ENCODE measurements at places on chromosomes 16 and 17. TPM values are rescaled to one million over a fixed set of nuclear protein-coding genes. Genes with fewer than 3 reads are reported as not detected.

GRCh38 chr16:17318238-17318637, 152.5 kb downstream of the XYLT1 start:
- DNase-seq: no peak

SPATA32 gene
- not detected for polyA plus RNA-seq

GRCh38 chr16:88703486-88704309, 2.5 kb downstream of the RNF166 start:
- peak; percentile 41 for DNase-seq

DNA sequence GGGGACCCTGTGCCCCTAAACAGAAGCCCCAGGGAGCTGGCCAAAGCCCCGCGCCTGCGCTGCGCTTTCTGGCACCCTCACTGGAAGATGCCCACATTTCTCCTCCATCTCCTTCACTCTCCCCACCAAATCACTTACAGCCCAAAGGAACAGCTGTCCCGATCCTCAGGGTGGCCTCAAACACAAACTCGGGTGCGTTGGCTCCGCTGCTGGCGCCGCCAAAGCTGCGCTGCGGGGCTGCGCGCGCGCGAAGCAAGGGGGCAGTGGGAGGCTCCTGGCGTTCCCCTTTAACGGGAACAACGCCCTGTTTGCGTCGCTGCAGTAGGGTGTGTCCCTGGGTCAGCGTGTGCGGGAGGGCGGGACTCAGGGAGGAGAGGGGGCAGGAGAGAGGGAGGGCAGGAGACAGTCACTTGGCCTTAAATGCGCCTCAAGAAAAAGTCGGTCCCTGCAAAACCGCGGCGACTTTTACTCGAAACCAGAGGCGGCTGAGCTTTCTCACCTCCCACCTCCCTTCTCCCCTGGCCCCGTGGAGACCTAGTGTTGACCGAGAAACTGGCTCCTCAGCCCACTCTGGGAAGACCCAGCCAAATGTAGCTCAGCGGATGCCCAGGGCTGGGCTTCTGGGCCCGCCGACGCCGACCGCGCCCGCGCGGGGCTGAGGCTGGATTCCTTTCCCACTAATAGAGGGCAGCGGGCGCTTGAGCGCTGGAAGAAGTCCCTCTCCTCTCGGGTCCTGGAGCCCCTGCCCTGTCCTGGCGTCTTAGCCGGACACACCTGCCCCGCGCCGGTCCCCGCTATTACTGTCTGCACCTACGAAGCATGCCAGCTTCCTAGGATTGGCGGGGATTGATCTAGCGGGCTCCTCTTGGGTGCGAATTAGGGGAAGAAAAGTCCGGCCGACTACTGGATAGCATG, 2.6 kb downstream of the PMP22 start:
- DNase-seq: peak; percentile 97

GRCh38 chr17:82519971-82520903, 705 bp downstream of the FOXK2 start:
- DNase-seq: peak; percentile 34

GRCh38 chr17:32610943-32611342, 124.2 kb downstream of the CDK5R1 start:
- no peak for DNase-seq

GRCh38 chr17:63974594-63975192, 2.0 kb upstream of the SCN4A start:
- DNase-seq: no peak

DNA sequence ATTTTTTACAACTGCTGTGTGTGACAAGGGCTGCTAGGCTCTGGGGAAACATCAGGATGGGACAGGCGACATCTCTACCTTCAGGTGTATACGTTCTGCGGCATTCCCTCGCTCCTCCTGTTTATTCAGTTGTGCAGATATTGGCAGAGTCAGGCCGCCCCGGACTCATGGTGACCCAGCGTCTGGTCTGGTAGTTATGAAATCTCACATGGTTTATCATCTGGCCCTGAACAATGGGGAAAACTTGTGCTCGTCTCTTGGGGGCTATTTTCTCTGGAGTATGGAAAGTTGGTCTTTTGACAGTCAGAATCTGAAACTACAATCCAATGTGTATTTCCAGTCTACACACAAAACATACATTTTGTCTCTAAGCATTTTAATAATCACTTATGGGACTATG, 3.3 kb downstream of the MARCHF10 start:
- DNase-seq: no peak

HBA2 gene
- polyA plus RNA-seq: 3,381 TPM

HCRT gene
- not detected for polyA plus RNA-seq

HOXB2 gene
- polyA plus RNA-seq: 11.7 TPM
